Hematopoietic multipotent progenitor cell (in vitro differentiated cells): ENCODE measurements at places on chromosomes 3 and 15.

GRCh38 chr3:64354956-64355355 is 129.7 kb upstream of the PRICKLE2 start:
- no peak for DNase-seq

GRCh38 chr3:50675179-50676030 is 678 bp downstream of the DOCK3 start:
- peak; percentile 46 for DNase-seq

GRCh38 chr3:42855219-42855546 is 20.5 kb downstream of the CYP8B1 start:
- DNase-seq = no peak

GRCh38 chr15:59350421-59350732 is 22.3 kb downstream of the MYO1E start:
- DNase-seq = no peak
